Common myeloid progenitor, CD34-positive (primary cell): ENCODE measurements at places on chromosomes 5 and 9.
A peak's percentile ranks its signal among the peaks of the same experiment; 100 is the strongest.

DNA sequence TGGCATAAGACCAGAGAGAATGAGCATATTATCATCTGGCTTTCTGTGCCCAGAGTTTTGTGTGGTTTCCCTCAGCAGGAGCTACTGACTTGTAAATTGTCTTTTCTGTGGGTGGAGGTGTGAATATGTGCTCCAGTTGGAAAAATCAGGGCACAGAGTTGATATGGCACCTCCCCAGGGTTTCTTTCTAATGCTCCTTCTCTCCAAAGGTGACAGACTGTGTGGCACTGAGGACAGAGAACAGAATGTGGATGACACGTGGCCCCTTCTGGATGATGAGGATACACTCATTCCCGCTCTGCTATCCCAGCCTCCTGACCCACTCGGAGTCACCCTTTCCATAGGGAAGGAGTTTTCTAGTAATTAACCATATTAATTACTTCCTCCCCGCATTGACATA lies 221.0 kb downstream of the ICE1 start:
- H3K4me3 ChIP-seq: no peak overlapping the region
- no peaks in the 10 kb centered on the region for H3K27me3 ChIP-seq
- no peak overlapping the region for H3K27ac ChIP-seq
- no peak for DNase-seq
- H3K36me3 ChIP-seq: no peaks in the 10 kb centered on the region

GRCh38 chr5:61817472-61818326 lies 485.6 kb downstream of the ZSWIM6 start:
- peak overlapping the region; percentile 13 for H3K27ac ChIP-seq
- H3K4me1 ChIP-seq: no peaks in the 10 kb centered on the region
- peak; percentile 28 for DNase-seq
- no peaks in the 10 kb centered on the region for H3K36me3 ChIP-seq
- no peak overlapping the region for H3K4me3 ChIP-seq
- no peaks in the 10 kb centered on the region for H3K27me3 ChIP-seq

DNA sequence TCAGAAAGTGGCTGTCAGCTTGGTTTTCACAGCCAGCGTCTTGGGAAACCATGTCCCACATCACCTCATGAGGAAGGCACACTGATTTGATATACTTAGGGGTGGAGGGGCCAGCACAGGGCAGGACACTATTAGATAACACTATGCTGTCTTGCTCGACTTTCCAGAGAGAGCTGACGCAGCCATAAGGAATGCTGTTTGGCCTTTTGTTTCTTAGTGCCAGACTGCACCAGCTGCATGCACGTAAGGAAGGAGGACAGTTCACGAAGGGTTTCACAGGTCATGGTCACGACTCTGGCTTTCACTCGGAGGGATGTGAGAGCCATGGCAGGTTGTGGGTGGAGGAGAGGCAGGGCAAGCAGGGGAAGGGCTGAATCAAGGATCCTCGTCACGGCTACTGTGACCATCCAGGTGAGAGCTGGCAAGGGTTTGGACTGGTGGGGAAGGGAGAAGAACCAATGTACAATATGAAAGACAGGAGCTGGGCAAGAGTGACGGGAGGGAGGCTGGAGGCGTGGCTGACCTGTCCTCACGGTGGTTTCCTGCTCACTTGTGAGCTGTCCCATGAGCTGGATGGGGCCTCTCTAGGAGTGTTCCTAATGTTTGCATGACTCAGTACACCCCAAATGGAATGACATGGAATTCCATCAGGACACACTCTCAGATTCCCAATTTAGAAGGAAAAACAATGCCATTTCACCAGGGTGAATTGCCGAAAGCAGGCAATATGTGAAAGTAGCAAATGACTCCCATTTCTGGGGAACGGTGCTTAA lies 61.7 kb downstream of the OTULIN start:
- H3K36me3 ChIP-seq: peaks cover 4% of the 10 kb centered on the region
- H3K4me1 ChIP-seq: peaks cover 12% of the 10 kb centered on the region
- H3K27me3 ChIP-seq: no peaks in the 10 kb centered on the region
- DNase-seq: no peak

DNA sequence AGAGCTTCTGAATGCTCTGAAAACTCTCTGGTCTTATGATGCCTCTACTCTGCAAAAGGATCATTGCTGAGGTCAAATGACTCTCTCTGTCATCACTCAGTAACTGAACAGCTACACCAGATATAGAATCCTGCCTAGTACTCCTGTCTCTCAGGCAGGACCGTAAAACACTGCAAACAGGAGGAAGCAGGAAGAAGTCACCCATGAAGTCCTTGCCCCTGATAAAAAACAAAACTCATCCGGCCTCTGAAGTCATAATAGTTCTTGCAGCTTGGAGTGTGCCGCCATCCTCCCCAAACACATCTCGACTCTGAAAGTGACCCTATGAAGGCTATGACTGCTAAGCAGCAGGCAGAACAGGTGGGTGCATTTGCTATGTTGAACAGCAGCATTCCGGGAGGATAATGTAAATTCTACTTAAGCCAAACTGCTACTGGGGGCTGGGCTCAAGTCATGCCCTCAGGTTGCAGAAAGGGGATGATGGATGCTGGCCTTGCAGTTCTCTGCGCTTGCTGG lies 81.9 kb upstream of the FAM169A start:
- no peak for DNase-seq
- no peak overlapping the region for H3K4me3 ChIP-seq
- H3K36me3 ChIP-seq: no peaks in the 10 kb centered on the region
- peaks cover 8% of the 10 kb centered on the region for H3K4me1 ChIP-seq

DNA sequence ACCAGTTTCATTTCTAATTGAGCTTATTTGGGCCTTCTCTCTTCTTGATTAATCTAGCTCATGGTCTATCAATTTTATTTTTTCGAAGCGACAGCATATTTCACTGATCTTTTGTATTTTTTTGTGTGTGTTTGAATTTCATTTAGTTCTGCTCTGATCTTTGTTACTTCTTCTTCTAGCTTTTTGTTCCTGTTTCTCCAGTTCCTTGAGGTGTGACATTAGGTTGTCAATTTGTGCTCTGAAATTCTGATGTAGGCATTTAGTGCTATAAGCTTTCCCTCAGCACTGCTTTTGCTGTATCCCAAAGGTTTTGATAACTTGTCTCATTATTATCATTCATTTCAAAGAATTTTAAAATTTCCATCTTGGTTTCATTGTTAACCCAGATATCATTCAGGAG lies 67.3 kb downstream of the STRBP start:
- no peak for DNase-seq
- no peak overlapping the region for H3K4me3 ChIP-seq

GRCh38 chr9:114207034-114207810 lies 51.9 kb downstream of the COL27A1 start:
- no peak overlapping the region for H3K27ac ChIP-seq
- H3K4me1 ChIP-seq: no peaks in the 10 kb centered on the region
- DNase-seq: no peak
- no peaks in the 10 kb centered on the region for H3K36me3 ChIP-seq
- H3K4me3 ChIP-seq: no peak overlapping the region

DNA sequence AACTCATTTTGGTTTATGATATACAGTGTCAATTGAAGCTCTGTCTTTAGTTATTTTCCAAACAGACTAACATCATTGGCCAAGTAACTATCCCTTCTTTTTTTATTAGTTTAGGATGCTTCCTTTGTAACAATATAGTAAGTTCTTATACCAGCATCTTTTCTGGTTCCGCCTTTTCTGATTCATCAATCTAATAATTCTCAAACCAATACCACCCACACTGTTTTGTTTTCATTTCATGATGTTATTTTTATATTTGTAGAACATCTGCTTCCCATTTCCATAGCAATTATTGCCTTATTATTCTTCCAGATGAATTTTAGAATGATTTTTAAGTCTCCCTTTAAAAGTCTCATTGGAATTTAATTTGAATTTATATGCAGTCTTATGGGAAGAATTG lies 218.1 kb downstream of the RFK start:
- no peak overlapping the region for H3K4me3 ChIP-seq
- H3K27me3 ChIP-seq: no peaks in the 10 kb centered on the region
- no peak overlapping the region for H3K27ac ChIP-seq
- DNase-seq: no peak
- H3K36me3 ChIP-seq: no peaks in the 10 kb centered on the region

DNA sequence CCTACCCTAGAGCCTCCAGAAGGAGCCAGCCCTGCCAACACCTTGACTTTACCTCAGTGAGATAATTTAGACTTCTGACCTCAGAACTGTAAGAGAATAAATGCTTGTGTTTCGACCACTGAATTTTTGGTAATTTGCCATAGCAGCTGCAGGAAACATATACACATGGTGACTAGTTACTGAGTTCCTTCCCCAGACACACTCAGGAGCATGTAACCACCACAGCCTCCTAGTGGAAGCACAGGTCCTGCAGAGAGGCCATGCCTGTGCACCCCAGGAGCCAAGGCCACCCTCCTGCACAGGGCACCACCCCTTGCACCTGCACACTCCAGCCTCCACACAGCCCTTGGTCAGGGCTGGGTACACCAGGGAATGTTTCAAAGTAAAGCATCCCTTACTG lies 7.6 kb upstream of the CAMSAP1 start:
- H3K4me3 ChIP-seq: no peak overlapping the region
- no peak for DNase-seq
- H3K27me3 ChIP-seq: no peaks in the 10 kb centered on the region
- H3K27ac ChIP-seq: no peak overlapping the region
- no peaks in the 10 kb centered on the region for H3K4me1 ChIP-seq
